ENCODE measurements at places on chromosomes 4 and X.

- DNase-seq = no peak
These were observed 65.4 kb downstream of the TMEM150C start for GRCh38 chr4:82496349-82496748.

- no peak for DNase-seq
These were observed 528 bp downstream of the FMR1 start for GRCh38 chrX:147912093-147912801.

DNA sequence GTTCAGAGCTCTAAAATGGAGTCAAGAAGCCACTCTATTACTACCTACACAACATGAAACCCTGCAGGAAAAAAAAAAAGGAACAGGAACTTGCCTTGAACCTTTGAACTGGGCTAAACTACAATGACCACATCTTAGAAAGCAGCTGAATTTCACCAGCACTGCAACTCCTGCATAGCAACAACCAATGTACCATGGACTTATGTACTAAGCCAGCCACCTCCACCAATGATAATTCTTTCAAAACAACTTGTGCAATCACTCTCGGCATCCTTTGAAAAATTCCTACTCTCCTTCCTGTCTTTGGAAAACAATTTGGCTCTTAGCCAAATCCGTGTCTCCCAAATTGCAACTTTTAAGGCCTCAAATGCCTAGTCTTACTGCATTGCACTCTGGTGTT is 26.8 kb upstream of the FMR1 start:
- no peak for DNase-seq

DNA sequence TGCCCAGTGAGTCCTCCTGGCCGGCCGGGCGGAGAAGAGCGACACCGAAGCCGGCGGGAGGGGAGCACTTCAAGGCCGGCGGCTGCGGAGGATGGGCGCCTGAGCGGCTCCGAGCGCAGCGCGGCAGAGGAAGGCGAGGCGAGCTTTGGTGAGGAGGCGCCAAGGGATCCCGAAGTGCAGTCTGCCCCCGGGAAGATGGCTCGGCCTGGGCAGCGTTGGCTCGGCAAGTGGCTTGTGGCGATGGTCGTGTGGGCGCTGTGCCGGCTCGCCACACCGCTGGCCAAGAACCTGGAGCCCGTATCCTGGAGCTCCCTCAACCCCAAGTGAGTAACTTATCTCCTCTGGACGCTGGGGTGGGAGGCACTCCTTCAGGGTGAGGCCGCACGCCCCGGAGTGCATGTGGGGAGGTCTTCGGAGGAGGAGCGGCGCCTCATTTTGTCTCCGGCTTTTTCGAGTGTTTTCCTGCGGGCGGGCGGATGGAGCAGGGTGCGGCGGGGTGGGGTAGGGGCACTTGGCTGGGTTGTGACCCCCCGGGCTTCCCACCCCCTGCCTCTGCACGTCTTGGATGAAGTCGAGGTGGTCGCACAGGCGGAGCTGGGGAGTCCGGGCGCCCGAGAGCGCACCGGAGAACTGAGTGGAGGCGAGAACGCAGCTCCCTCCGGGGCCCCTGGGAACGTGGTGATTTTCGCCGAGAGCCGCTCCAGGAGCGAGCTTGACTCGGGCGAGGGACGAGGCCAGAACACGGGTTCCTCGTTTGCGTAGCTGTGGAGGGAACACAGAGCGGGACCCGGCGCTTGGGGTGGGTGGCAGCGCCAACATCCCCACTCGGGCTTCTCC is 979 bp downstream of the EFNB1 start:
- DNase-seq = no peak

- no peak for DNase-seq
These were observed 51.8 kb upstream of the BCOR start for GRCh38 chrX:40149286-40150175.

- no peak for DNase-seq
These were observed 20.5 kb downstream of the TMEM187 start for GRCh38 chrX:153993079-153993478.

- DNase-seq = no peak
These were observed 227.3 kb downstream of the QDPR start for GRCh38 chr4:17284323-17285175.

DNA sequence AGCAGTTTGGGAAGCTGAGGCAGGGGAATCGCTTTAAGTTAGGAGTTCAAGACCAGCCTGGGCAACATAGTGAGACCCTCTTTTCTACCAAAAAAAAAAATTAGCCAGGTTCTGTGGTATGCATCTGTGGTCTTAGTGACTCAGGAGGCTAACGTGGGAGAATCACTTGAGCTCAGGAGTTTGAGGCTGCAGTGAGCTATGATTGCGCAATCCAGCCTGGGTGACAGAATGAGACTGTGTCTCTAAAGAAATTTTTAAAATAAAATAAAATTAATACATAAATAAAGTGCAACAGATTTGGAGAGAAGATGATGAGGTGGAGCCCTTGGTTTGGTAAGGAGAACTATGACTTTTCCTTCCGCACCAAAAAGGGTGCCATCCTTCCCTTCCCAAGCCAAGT is 436.9 kb downstream of the NLGN4X start:
- no peak for DNase-seq

DNA sequence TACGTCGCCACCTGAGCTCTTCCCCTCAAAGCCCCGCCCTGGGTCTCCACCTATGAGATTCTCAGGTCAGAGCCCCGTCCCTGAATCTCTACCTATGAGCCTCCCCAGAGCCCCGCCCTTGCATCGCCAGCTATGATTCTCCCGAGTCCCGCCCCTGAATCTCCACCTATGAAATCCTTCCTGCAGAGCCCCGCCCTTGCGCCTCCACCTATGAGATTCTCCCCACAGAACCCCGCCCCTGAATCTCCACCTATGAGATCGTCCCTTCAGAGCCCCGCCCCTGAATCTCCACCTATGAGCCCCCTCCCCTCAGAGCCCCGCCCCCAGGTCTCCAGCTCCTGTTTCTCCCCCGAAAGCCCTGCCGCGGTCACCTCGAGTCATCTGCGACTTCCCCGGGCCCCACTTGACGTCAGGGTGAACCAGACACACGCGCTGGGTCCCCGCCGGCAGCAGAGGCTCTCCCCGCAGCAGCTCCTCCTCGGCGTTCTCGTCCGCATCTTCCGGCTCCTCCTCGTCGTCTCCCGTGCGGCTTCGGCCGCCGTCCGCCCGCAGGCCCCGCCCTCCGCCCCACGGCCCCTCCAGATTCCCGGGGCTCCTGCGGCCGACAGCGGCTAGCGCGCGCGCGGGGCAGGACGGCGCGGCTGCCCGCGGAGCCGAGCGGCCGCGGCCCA is 393 bp downstream of the GTPBP6 start:
- peak; percentile 90 for DNase-seq

All from stimulated activated CD8-positive, alpha-beta memory T cell treated with anti-CD3 and anti-CD28 coated beads, Interleukin-12 subunit alpha, Interleukin-12 subunit beta, amount 100 ng/mL, for 4 hours (primary cell).